ENCODE measurements at places on chromosomes 6 and 20. TPM values are rescaled to one million over a fixed set of nuclear protein-coding genes. Genes with fewer than 3 reads are reported as not detected.
A peak's percentile ranks its signal among the peaks of the same experiment; 100 is the strongest.

GRCh38 chr6:37204014-37204751 is 34.2 kb downstream of the PIM1 start:
- DNase-seq, result no peak

DNA sequence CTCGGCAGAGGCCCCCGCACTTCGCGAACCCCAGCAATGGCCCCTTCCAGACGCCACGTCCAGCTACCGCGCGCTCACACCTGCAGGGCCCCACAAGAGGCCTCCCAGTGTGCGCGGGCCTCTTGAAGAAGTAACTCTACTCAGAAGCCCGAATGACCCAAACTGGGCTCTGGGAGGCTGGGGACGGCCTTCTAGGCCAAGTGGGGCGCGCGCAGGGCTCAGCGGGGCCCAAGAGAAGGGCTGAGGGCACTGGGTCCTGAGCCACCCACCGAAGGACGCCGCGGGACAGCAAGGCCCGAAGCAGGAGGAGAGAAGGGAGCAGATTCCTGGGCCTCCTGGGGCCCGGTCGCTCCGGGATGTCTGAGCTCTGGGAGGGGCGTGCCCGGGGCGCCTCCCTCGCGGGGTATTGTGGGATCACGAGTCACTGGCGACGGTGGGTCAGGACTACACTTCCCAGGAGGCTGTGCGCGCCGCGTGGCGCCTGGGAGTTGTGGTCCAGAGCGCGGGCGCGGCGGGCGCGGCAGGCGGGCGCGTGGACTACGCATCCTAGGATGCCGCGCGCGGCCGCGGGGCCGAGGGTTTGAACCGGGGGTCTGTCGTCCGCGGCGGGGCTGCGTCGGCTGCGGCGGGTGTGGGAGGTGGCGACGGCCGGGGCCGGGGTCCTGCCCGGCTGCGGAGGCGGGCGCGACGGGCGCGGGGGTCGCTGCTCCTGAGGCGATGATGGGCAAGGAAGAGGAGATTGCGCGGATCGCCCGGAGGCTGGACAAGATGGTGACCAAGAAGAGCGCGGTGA is at the start of gene TCEA2:
TSS of gene TCEA2 (plus strand) at position 603 of the 793 bp plus-strand sequence. CDS start at position 718, 115 bp downstream.
- peak; percentile 93 for DNase-seq

The RAET1L gene
- not detected for polyA plus RNA-seq

- DNase-seq, result no peak
Observed at GRCh38 chr20:4089756-4090487, 74.6 kb upstream of the RNF24 start.

GRCh38 chr20:13147971-13148370 is 73.1 kb upstream of the ISM1 start:
- no peak for DNase-seq

DNA sequence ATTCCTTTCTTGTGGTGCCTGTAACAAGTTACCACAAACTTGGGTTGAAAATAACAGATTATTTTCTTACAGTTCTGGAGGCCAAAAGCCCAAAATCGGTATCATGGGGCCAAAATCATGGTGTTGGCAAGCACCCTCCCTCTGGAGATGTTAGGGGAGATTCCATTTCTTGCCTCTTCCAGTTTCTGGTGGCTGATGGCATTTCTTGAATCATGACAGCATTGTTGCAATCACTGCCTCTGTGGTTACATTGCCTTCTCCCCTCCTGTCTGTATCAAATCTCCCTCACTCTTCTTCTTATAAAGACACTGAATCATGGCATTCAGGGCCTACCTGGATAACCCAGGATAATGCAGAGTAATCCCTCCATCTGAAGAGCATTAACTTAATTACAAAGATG is 17.9 kb upstream of the TENT5A start:
- DNase-seq, result no peak

DNA sequence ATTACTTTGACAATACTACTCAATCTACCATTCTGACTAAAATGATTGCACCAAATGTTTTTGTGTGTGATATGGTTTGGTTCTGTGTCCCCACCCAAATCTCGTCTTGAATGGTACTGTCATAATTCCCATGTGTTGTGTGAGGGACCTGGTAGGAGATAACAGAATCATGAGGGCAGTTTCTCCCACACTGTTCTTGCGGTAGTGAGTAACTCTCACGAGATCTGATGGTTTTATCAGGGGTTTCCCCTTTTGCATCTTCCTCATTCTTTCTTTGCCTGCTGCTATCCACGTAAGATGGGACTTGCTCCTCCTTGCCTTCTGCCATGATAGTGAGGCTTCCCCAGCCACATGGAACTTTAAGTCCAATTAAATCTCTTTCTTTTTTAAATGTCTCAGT is 20.8 kb downstream of the SYCP2 start:
- DNase-seq, result peak; percentile 21

- no peak for DNase-seq
Observed at GRCh38 chr6:26502626-26503025, 2.5 kb downstream of the BTN1A1 start.

- peak; percentile 87 for DNase-seq
Observed at GRCh38 chr6:32415521-32416019, 8.6 kb upstream of the BTNL2 start.

DNA sequence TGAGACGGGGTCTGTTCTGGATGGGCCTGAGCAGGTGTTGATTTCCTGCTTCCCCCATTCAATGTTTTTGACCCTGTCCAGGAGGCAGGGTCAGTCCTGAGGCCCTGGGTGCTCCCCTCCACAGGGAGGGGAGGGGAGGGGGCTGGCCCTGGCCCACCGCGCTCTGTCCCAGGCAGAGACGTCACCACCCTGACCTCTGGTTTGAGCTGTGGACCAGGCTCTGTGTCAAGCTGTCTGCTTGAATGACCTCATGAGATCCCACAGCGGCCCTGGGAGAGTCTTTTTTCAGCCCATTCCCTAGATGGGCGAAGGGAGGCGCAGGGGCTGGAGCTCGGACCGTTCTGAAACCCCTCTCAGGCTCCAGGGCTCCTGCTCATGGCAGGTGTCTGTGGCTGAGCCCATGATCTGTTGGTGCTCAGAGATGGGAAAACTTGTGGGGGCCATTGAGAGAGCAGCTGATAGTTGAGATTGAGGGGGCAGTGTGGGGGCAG is 8.9 kb upstream of the LKAAEAR1 start:
- no peak for DNase-seq

- DNase-seq, result peak; percentile 42
Observed at GRCh38 chr6:28211840-28212509, 13.1 kb upstream of the ZSCAN9 start.

The FAM209B gene
- 2.0 TPM for polyA plus RNA-seq

- no peak for DNase-seq
Observed at GRCh38 chr20:13922241-13922640, 68.2 kb downstream of the SEL1L2 start.

GRCh38 chr20:50792708-50793574 is 1.9 kb upstream of the BCAS4 start:
- DNase-seq, result no peak

DNA sequence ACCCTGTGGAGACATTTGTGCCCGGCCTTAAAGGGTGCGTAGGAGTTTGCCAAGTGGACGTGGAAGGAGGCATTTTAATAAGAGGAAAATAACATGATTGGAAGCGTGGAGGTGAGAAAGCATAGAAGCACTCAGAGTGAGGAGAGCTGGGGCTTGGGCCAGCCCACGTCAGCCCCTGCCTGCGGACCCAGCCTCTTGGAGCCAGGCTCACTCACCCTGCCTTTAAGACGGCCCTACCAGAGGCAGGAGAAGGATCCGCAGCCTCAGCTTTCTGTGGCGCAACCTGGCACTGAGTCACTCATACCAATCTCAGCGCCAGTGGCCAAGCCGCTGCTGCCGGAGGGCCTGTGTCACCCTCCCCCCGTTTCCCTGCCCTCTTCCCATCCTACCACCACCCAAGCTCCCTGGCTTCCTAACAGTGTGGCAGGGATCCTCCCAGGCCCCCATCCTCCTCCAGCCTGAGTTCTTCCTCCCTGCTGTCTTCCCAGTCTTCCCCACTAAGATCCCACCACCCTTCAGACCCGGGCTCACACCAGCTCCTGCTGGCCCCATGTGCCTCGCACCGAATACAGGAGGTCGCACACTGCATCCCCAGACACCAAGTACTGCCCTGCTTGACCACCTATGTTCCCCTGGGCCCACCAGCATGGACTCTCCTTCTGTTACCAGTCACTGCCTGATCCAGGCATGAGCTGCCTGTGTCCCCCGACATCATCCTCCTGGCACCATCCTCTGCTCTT is 285.2 kb downstream of the UST start:
- DNase-seq, result peak; percentile 27

- DNase-seq, result no peak
Observed at GRCh38 chr6:103570431-103570830, 1289.3 kb downstream of the HACE1 start.

The TRIM40 gene
- polyA plus RNA-seq, result not detected

The PTGIS gene
- not detected for polyA plus RNA-seq

The ATRN gene
- polyA plus RNA-seq, result 7.6 TPM

The OPN5 gene
- not detected for polyA plus RNA-seq

The RFX6 gene
- polyA plus RNA-seq, result not detected

DNA sequence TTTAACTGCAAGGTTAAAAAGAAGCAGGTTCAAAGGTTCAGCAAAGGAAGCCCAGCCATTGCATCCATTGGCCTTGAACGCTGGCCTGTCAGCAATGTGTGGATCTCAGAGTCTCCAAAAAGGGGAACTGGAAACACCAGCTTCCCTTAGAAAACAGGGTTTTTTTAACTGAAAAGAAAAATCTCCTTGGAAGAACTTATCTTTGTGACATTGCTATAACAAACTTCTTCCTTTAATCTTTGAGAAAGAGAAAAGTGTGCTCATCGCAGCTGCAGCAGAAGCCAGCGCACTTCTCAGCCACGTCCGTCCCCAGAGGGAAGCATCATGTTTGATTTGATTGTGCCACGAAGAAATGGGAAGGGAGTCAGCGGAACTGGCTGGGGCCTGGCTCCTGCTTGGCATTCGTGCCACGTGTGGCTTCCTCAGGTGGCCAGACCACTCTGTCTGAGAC is 215.0 kb downstream of the SYNDIG1 start:
- no peak for DNase-seq

The DLK2 gene
- polyA plus RNA-seq, result 0.20 TPM

- no peak for DNase-seq
Observed at GRCh38 chr6:124223611-124224345, 420.1 kb downstream of the NKAIN2 start.

GRCh38 chr6:43849844-43850243 is 79.8 kb downstream of the VEGFA start:
- DNase-seq, result no peak

The SMLR1 gene
- not detected for polyA plus RNA-seq

- DNase-seq, result peak; percentile 21
Observed at GRCh38 chr6:4727671-4728435, 48.4 kb upstream of the CDYL start.

GRCh38 chr6:132067286-132067685 is 116.1 kb upstream of the CCN2 start:
- DNase-seq, result no peak

DNA sequence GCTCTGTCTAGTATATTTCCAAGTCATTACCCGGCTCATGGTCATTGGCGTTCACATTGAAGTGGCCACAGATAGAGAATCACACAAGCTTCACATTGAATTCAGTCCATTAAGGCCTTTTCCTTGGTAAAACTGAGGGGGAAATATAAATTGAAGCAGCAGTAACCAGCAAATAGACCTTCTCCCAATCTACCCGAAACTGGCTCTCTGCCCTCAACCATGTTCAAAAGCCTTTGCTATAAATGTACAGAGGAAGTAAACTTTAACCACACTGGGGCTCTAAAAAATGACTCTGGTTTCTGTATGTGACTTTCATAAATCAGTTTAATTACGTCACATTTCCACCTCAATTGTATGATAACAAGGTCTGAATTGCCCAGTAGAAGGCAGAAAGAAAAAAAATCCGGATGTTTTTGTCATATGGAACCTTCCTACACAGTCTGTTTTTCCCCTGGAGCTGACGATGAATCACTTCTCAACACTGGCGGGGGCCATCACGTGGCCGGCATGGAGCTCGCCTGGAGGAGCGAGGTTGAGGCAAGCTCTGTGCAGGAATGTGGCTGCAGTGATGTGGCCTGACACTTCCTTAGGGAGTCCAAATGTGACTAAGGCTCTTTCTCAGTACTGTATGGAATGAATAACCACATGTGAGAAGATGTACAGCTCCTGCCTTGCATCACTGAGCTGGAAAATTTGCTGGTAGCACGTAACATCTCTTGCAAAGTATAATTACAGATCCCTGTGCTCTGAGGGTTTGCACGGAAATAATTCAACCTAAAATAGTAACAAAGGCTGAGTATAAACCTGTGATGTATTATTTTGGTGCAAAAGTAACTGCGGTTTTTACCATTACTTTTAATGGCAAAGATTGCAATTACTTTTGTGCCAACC is 58.6 kb upstream of the SNX9 start:
- DNase-seq, result peak; percentile 90

GRCh38 chr6:142238881-142239280 is 62.9 kb upstream of the ADGRG6 start:
- no peak for DNase-seq

GRCh38 chr20:24546232-24546892 is 76.9 kb downstream of the SYNDIG1 start:
- no peak for DNase-seq

DNA sequence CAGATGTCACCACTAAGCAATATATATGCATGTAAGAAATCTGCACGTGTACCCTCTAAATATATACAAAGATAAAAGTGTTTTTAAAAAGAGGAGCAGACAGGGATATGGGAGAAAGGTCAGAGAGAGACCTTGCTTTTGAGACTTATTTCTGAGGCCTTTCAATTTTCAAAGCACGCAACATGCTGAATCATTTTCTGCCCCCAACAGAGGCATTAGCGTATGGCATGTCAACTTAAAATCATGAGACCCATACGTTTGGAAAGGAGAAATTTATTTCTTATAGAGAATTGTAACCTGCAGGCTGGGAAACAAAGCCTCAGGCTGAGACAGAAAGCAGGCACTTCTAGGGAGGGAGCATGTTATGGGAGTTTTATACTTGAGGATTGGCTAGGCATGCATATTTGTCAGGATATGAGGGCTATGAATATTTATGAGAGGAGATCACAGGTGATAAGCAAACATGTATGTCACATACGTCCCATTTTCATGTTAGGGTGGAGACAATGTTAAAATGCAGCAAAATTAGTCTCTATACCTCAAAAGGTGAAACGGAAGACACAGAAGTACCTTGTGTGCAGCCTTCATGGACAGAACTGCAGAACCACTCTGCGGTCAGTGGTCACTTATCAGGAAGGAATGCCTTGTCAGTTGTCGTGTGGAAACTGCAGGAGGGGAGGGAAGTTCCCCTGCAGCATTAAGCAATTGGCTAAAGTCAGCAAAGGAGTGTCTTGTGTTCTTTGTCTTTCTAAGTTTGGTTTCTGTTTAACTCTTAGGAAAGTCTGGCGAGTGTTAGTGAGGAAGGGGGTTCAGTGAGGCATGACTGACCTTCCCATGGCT is 6.3 kb upstream of the GABRR2 start:
- DNase-seq, result no peak

DNA sequence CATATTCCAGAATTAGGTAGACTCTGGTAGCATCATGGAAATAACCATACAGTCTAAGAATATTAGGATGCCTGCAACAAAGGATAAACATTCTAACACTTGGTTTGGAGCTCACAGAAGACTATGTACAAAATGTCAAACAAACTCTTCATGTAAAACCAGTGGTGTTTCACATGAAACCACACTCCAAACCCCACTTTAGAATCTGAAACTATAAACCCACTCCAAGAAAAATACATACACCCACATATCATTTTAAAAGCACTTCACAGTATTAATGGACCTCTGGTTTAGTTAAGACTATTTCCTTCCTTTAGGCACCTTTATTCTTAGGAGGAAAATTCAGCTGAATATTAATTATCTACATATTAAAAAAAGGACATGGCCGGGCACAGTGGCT is 10.5 kb downstream of the AURKA start:
- no peak for DNase-seq
